ENCODE measurements at places on chromosomes 11 and 22.

- peak; percentile 44 for DNase-seq
Measured at GRCh38 chr11:34358258-34358727, 483 bp upstream of the ABTB2 start.

DNA sequence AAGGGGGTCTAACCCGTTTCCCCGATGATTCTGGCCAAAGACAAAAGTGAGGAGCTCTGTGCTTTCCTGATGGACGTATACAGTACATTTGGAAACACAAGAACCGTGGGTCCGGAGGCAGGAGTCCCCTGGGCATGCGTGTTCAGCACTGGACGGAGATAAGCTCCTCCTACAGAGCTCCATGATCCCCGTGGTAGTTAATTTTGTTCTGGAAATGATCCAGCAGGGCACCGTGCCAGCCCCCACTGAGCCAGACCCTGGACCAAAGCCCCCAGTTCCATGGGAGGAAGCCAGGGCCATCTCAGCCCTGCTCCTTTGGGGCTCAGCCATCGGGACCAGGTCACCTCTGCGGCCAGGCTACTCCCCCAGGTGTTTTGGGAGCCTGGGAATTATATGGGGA lies 83.3 kb downstream of the TRMU start:
- no peak for DNase-seq

GRCh38 chr22:46457502-46458488 lies 79.6 kb downstream of the CELSR1 start:
- DNase-seq = no peak

DNA sequence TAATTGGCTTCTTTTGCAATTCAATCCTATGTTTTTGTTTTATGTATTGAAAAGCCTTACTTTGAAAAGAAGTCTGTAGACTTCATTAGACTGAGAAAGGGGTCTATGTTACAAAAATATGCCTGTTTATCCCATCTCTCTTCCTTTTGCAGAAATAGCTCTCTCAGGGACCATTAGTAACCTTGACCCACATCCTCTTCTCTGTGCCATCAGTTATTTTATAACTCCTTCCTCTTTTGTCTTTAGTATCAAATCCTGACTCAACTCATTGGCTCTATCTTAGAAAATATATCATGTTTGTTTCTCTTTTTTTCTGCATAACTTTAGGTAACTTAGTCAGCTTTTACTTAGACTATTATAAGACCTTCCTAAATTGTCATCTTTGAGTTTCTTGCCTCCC lies 20.3 kb downstream of the ZC3H12C start:
- DNase-seq = no peak

GRCh38 chr22:19773470-19774040 lies 13.0 kb downstream of the TBX1 start:
- no peak for DNase-seq

GRCh38 chr11:113521737-113522517 lies 46.7 kb upstream of the DRD2 start:
- no peak for DNase-seq

GRCh38 chr11:124176925-124177715 lies 6.0 kb upstream of the OR10D3 start:
- no peak for DNase-seq

DNA sequence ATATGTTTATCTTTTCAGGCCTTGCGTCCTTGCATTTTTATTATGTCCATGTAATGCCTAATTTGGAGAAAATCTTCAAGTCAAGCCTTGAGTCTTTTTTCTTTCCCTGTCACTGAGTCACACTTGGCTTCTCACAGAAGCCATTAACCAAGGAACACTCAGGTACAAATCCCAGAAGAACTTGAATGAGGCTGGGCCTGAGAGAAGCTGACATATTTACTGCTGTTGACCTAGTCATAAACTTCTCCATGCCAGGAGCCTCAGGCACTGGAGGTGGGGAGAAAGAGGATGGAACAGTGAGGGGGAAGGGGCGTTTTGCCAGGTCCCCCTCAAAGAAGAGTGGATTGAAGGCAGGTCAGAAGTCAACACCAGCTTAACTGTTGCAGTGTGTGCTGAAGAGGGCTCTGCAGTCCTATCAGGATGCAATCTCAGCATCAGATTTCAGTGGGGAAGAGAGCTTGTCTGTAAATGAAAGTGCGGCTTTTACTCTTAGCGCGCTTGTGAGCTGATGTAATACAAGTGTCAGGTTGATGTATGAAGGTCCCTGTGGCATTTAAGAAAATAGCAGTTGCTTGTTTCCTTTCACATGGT lies 526.0 kb downstream of the ETS1 start:
- no peak for DNase-seq

GRCh38 chr11:2077061-2077802 lies 62.0 kb downstream of the IGF2 start:
- DNase-seq = no peak

- no peak for DNase-seq
Measured at GRCh38 chr22:35057155-35057554, 8.8 kb upstream of the ISX start.

GRCh38 chr11:39960206-39960605 lies 1499.2 kb downstream of the LRRC4C start:
- DNase-seq = no peak

- no peak for DNase-seq
Measured at GRCh38 chr11:106193956-106194355, 116.5 kb downstream of the AASDHPPT start.

GRCh38 chr11:10993640-10994039 lies 135.8 kb upstream of the ZBED5 start:
- no peak for DNase-seq

- no peak for DNase-seq
Measured at GRCh38 chr11:26987731-26988130, 6.2 kb upstream of the FIBIN start.

GRCh38 chr11:45683271-45684058 lies 18.0 kb upstream of the CHST1 start:
- DNase-seq = no peak

- DNase-seq = no peak
Measured at GRCh38 chr11:1310318-1310687, 871 bp upstream of the TOLLIP start.

GRCh38 chr11:66112601-66113499 lies 42.8 kb downstream of the PACS1 start:
- no peak for DNase-seq

DNA sequence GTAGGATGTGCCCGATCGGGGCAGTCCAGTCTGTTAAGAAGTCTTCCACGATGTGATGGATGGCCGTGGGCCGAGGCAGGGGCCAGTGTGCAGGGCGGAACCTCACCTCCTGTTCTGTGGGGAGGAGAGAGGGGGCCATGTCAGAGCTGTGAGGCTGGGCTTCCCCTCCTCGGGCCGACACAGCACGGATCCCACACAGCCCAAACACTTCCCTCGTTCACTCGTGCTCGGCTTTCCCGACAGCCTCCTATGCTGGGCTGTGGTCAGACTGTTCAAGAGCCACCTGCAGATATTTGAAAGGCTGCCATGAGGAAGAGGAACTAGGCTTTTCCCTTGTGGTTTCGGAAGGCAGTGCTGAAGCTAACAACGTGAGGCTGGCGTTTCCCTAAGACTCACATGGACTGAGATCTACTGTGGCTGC lies 12.3 kb upstream of the TXN2 start:
- DNase-seq = no peak

- no peak for DNase-seq
Measured at GRCh38 chr22:49568751-49569285, 258.9 kb downstream of the BRD1 start.

DNA sequence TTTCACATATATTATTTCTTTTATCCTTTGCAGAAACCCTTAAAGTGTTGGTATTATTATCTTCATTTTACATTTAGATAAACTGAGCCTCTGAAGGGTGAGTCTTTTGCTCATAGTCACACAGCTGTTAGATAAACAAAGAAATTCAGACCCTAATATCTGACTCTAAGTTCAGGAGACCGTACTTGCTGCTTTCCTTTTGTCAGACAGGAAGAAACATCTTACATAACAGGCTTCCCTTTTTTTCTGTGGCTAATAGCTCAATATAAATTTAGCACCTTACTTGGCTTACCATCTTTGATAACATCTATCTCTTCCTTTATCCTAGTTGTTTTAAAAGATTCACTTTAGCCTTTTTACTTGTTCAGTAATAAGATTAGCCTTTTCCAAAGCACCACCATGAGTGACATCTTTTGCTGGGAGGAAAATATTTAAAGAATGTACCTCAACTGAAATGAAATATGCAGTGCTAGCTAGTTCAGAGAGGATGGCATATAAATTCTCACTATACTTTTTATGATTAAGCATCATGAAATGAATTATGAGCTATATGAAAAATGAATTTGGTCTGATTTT lies 128.6 kb downstream of the WNT11 start:
- no peak for DNase-seq

DNA sequence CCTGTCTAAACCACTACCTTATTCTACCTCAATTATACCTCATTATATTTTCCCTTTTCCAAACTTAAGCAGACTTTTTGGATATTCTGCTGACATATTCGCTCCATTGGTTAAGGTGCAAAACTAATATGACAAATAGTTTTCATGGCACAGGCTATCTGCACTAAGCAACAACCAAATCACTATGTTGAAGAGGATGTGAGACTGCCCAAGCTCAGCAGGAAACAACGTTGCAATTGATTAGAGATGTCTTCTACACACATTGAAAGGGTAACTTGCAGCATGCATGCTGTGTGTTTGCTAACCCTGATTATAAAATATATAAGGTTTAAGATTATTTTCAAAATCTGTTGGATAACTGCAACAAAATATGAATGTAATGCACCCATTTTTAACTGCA lies 61.6 kb downstream of the STK33 start:
- no peak for DNase-seq

- DNase-seq = no peak
Measured at GRCh38 chr11:113338730-113339129, 24.3 kb downstream of the TTC12 start.

- DNase-seq = no peak
Measured at GRCh38 chr11:83219095-83219494, 25.6 kb downstream of the ANKRD42 start.

GRCh38 chr11:79472819-79473529 lies 32.1 kb upstream of the TENM4 start:
- DNase-seq = no peak

DNA sequence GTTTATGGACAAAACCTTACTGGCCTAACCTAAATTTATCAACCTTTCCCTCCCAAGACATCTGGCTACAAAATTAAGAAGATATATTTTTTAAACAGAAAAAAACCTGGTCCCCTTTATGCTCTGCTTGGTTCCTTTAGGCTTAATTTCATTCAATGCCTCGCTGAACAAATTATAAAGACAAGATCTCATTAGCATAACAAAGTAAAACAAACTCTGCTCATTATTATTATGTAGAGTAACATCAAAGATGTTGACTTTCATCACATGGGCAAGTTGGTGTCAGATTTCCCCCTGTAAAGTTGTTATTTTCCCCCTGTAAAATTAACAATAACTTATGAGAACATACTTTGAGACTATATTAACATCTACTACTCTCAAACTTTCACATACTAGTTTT lies 11.0 kb downstream of the RRAS2 start:
- no peak for DNase-seq

DNA sequence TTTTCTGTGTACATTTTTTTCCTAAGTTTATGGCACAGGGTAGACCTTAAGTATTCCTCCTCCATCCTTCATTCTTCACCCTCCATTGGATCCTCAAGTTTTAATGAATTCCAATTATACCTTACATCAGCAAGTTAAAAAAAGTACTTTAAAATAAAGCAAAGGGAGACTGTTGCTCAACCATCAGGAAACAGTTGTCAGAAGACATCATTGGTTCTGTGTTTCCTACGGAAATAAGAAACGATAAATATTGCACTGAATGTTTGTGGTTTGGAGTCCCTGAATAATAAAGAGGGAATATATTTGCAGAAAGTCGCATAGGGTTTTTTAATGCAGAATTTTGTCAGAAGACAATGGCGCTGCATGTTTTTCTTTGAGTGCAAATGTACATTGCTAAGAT lies 28.1 kb upstream of the LDHA start:
- DNase-seq = peak; percentile 99

DNA sequence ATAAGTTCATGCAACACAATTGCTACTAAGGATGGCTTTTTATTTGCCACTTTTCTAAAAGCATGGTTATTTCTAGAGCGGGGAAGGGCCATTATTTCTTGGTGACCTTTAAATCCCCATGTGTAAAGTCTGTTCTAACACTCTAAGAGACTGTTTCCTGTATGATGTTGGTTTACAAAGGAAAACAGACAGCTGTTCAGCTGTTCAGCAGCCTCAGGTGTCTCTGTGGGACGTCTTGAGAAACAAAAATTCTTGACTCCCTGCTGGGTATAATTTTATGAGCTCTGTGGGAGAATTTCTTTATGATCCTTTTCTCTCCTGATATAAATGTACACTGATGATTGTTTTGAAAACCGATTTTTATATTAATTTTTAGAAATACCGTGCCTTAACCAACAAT lies 13.9 kb downstream of the MUC15 start:
- DNase-seq = peak; percentile 3

DNA sequence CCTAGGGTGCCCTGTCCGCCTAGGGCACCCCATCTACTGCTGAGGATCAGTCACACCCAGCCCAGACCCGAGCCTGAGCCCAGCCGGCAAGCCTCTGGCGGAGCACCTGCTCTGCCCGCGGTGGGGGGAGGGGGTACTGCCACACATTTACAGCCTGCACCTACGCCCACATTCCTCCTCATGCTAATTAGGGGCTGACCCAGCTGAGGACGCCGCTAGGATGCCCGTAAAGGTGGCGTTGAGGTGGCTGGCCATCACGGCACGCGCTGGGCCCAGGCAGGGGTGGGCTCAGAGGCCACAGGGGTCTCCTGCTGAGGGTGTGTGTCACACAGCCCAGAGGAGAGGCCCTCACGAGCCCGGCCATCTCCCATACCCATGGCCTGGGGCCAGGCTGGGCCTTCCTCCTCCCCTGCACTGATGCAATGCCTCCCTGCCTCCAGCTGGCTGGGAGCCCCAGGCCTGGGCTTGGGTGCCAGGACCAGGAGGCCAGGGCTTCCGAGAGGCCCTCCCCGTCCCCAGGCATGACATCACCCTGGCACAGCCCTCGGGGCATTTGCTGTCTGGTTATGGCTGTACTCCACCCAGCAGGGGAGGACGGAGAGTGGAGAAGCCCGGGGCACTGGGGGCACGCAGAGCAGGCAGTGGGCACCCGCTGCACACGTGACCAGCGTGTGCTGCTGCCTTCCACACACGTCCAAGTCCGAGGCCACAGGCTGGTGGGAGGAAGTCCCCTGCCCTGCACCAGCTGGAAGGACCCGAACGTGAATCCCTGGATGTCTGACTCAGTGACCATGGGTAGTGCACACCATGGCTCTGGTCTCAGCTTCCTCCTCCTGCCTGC lies 12.7 kb downstream of the DUSP8 start:
- DNase-seq = no peak

DNA sequence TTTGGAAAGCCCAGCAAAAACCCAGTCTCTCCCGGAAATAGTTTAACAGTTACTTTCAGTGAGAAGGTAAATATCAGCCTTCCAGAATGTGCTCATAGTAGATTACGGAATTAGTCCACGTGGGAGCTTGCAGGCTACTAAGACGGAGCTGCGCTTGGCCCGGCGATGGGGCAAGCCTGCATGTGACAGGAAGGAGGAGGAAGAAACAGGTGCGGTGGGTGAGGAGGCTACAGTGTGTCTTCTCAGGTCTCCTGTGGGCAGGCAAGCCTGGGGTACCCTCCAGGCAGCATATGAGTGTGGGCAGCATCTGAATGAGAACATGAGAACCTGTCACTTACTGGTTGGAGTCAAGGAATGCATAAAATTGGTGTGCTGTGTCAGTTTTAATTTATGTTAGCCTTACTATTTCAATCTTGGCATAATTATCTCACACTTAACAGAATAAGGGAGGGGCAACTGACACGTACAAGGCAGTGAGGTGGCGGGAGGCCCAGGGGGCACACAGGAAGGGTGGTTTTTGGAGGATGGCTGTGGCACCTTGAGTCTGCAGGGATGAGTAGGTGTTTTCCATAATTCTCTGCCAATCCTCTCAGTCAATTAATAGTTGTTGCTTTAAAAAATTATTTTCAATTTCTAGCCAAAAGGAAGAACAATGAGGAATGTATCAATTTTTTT lies 35.7 kb downstream of the CLMP start:
- no peak for DNase-seq

All from SK-N-MC (cell line).